ENCODE measurements at places on chromosomes 12 and 14.
A peak's percentile ranks its signal among the peaks of the same experiment; 100 is the strongest.

DNA sequence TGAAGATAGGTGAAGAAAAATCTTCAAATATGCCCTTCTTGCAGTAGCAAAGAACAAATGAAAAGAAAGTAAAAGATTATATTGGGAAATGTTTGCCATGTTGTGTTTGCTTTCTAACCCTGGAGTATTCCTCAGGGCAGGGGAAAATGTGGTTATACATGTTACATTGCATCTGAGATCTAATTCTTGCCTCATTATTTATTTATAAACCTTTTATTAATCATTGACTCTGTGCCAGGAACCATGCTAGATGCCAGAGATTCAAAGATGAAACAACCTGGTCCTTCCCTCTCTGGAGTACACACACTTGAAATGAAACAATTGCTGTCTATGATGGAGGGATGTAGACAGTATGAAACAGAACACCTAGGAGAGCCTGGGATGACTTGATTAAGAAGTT lies 128.1 kb upstream of the HMGA2 start:
- no peak for DNase-seq

- no peak for DNase-seq
Measured at GRCh38 chr14:44477953-44478352, 29.1 kb downstream of the FSCB start.

GRCh38 chr12:92149563-92149962 lies 3.9 kb upstream of the BTG1 start:
- DNase-seq = no peak

- no peak for DNase-seq
Measured at GRCh38 chr12:108265505-108265904, 73.6 kb downstream of the CMKLR1 start.

DNA sequence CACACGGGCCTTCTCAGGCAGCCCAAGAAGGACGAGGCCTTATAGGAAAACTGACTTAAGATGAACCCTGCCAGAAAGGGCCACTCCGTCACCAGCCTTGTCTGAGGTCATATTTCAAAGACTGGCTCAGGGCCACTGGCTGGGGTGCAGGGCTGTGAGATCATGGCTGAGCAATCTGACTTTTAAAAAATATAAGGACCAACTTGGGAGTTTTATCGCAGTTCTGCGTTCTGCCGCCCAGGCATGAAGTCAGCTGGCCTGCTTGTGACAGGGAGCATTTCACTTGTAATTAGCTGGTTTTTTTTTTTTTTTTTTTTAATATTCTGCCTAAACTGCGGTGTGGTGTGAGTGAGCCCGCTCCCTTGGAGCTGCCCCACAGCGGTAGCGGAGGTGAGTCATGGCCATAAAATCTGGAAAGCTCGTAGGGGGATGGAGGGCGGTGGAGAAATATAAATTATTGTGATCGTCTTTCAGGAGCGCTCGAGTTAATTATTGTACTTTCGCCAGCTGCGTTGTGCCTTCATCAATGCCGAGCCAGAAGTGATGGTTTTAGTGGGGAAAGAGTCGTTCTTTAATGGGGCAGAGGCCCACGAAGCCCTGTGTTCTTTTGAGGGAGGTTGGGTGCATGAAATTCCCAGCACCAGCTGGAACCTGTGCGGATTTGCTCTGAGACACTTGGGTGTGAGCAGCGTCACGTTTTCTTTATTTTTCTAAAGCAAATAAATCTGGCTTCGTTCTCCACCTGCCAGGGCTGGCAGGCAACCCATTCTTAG lies 231.9 kb downstream of the C12orf75 start:
- no peak for DNase-seq

DNA sequence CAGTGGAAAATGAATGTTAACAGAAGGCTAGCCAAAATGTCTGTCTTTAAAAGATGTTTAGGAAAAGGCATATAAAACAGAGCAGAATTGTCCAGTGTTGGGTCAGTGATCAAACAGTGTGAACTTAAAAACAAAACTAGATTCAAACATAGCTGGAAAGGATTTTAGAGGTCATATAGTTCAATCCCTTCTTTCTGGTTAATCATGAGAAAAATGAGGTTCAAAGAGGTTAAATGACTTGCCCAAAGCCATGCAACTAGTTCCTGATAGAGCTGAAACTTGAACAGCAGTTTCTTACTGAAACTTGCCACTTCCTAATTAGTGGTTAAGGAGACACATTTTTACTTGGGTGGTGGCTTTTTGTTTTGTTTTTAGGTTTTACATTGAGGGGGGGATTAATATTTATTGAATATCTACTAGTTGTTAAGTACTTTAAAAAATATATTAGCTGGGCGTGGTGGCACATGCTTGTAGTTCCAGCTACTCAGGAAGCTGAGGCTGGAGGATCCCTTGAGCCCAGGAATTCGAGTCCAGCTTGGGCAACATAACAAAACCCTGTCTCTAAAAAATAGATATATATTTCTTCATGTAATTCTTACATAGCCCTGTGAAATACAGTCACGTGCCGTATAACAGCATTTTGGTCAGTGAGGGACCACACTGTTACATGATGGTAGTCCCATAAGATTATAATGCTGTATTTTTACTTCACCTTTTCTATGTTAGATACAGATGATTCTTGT lies 20.4 kb downstream of the ACVR1B start:
- no peak for DNase-seq

- DNase-seq = peak; percentile 72
Measured at GRCh38 chr12:64669270-64669842, 59.1 kb downstream of the RASSF3 start.

DNA sequence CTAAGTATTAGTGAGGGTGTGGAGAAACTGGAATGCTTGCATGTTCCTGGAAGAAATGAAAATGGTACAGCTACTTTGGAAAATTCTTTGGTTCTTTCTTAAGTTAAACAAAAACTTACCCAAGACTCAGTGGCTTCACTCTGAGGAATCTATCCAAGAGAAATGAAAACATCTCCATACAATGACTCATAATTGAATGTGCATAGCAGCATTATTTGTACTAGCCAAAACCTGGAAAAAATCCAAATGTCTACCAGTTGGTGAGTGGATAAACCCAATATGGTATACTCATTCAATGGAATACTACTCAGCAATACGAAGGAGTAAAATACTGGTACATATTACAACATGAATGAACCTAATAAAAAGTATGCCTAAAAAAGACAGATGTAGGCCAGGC lies 18.0 kb upstream of the CRACR2A start:
- DNase-seq = no peak

DNA sequence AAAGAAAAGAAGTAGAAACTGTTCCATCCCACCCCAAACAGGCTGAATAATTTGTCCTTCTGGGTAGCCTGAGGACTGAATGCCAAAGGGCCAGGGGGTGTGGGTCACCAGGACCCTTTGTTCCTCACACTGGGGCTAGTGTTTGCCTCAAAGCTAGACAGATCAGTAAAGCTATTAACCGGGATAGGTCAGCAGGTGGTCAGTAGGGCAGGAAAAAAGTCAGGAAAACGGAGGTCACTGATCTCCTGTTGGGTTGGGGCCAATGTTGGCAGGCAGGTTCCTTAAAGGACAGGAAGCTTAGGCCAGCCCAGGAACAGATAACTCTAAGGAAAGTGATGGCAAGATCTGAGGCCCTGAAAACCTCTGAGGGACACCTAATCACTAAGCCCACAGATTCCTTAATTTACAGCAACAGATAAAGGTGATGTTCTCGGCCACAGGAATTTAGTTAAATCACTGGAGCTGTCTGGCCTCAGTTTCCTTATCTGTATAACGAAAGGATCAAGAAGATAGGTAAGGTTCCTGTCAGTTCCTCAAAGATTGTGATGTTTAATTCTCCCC lies 22.7 kb upstream of the TMPO start:
- no peak for DNase-seq

DNA sequence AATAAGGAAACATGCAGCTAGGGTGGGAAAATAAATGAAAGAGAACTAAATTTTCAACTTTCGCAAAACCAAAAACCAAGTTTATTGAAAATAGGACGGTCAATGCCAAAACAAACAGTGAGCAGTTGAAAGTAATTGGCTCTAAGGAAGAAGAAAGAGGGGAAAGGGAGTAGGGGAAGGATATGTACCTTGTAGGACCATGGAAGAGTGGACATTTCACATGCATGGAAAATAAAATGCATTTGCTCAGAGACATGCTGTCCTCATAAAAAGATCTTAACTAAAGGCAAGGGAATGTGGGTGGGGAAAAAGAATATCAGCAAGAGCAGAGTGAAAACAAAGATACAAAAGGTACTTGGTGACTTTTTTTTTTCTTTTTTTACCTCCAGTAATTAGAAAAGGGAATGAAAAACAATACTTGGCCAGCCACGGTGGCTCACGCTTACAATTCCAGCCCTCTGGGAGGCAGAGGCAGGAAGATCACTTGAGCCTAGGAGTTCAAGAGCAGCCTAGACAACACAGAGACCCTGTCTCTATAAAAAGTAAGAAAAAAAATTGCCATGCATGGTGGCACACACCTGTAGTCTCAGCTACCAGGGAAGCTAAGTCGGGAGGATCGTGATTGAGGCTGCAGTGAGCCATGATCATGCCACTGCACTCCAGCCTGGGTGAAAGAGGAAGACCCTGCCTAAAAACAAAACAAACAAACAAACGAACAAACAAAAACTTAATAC lies 6.6 kb downstream of the TXNDC16 start:
- DNase-seq = no peak

GRCh38 chr14:63777024-63777423 lies 49.2 kb upstream of the SGPP1 start:
- DNase-seq = no peak

GRCh38 chr12:49367381-49368239 lies at the start of gene SPATS2:
Gene SPATS2, plus strand, starts transcription at chr12:49367462. Its CDS starts 93,551 bp downstream, at chr12:49461013.
- DNase-seq = peak; percentile 97

DNA sequence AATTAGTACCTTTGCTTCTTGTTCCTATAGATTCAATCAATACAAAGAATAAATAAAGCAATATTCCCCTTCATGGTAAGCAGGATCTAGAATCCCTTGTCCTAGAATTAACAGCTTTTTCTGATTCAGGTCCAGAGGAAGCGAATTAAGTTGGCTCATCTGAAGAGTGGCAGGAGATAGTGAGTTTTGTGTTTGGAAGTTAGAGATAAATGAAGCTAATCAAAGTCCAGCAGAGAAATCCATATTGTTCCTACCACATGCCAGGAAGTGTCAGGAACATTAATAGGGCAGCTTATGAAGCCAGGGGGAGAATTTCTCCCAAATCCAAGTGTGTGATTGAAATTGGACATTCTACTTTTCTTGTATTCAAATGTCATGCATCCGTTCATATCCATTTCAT lies 13.9 kb downstream of the CAPZA3 start:
- DNase-seq = no peak

DNA sequence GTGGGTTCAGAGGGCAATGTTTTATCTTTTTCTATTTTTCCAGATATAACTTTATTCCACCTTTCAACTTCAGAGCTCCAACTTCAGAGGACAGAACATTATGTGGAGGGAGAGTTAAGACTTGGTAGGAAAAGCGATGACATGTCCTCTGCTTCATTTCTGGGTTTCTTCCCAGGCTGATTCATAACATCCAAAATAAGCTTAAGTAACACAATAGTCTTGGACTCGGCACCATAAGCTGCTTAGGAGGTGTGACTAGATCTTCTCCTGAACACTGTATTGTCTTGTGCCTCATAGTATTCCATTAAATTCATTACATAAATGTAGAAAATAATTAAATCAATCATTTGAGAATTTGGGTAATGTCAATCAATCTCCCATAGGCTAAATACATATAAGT lies 95.5 kb upstream of the PDE3A start:
- no peak for DNase-seq

DNA sequence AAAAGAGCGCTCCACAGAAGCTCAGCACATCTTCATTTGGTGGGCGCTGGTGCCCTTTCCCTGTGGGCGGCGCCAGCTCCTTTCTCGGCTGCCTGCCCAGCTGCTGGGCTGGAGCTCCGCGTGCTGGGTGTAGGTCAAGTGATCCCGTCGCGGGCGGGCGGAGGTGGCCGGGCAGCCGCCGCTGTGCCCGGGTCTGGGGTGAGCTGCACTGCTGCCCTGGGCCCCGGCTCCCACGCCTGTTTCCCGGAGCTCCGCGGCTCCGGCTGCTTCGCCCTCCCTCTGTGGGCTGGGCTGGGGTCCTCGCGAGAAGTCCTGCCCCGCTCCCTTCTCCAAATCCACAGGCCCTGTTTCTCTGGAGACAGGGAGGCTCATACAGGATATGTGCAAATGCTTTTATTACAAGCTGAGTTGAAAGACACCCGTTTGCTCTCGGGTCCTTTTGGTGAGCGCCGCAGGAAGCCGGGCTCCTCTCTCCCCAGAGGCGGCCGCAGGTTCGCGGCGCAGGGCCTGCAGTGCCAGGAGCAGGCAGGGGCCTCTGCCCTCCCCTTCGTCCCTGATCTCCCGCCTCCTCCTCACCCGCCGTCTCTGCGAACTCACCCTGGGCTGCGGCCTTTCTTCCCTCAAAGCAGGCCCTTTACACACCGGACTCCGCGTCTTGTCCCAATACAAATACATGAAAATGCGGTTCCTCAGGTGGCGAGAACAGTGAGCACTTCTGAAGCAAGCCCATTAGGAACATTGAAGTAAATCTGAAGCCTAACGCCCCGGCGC lies 67.8 kb upstream of the CAPRIN2 start:
- DNase-seq = peak; percentile 88

GRCh38 chr12:68971404-68971803 lies 38.4 kb upstream of the CPM start:
- no peak for DNase-seq

DNA sequence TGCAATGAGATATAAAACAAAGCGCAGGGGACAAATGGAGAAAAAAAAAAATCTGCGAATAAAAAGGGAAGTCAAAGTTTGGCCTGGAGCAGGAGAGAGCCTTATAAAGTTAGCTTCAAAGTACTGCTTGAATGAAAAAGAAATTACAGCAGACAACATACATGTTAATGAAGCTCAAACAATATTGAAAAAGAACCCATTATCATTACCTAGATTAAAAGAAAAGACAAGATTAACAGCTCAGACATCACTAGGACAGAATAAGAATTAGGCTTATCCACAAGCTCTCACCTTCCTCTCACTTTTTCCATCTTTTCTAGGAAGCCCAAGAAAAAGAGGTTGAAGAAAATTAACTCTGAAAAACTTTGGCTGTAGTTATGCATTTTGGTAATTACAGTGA lies 503.5 kb downstream of the ETNK1 start:
- no peak for DNase-seq

DNA sequence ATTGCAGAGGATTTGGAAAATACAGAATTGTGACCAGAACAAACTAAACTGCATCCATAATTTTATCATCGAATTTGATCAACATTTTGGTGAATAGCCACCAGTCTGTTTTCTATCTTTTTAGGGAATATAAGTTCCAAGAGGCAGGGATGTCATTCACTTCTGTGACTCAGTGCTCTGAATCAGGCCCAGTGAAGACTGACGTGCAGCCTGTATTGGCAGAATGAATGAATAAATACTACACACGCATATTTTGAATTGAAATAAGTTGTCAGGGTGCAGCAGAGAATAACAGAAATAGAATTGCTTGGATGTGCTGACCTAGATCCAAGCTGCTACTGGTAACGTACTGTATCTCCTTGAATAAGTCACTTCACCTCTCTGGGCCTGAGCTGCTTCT lies 1.3 kb upstream of the EMP1 start:
- no peak for DNase-seq

DNA sequence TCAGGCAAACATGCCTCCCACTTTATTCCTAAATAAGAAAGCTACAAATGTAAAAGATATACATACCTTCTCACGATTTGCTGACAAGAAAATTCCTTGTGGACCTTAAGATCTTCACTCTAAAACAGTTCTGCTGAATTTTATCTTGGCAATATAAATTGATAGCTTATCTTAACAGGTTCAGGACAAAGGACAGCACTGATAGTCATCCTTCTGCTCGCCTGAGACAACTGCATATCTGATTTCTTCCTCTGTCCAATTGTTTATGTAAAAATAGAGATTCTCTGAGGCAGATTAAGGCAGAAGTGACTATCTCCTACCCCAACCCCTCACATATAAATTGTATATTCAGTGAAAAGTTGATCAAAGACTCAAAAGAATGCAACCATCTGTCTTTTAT lies 44.9 kb downstream of the CAPZA3 start:
- DNase-seq = no peak

Measured in upper lobe of right lung (tissue), 1 donor.